ENCODE measurements at places on chromosomes 3 and 15. TPM values are rescaled to one million over a fixed set of nuclear protein-coding genes. Genes with fewer than 3 reads are reported as not detected.

DNA sequence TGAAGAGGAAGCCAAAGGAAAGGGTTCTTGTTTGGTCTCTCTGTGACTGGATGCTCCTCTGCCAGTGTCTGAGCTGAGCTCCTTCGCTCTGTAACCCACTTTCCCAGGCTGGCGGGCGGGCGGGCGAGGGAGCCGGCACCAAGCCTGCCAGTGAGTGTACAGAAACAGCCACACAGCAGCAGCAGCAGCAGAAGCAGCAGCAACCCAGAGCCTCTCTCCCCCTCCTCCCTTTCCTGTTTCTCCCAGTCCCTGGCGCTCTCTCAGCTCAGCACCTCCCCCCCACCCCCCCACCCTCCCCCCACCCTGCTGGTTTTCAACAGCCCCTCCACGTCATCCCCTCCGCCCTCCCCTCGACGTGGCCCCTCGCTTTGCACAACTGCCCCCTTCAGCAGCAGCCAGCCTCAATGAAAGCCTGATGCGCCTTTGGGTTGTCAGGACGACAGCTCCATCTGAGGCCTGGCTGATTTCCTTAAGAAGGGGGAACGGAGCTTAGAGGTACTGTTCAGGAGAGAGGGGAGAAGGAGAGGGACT lies at the start of gene LSAMP:
LSAMP (minus strand) TSS at position 177 of the 531 bp plus-strand sequence.
- DNase-seq = no peak

DNA sequence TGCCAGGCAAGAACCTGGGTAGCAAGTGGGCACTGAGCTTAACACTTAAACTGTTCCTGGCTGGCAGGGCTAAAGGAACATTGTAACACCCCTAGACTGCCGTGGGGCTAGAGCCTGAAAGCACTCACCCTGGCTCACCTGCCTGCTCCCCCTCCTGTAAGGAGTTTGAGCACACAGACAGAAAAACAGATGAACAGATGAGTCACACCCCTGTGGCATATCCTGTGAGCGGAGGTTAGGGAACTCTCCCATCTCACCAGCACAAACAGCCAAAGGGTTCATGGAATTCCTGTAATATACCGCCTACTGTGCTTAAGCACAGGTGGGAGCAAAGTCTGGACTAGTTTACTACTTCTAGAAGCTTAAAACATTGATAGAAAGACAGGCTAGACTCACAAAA lies 300.1 kb downstream of the ROBO1 start:
- peak; percentile 71 for DNase-seq

Gene TSPAN3
- 125 TPM for total RNA-seq

- DNase-seq = peak; percentile 93
Observed at GRCh38 chr15:89761009-89761831, 10.2 kb upstream of the MESP1 start.

DNA sequence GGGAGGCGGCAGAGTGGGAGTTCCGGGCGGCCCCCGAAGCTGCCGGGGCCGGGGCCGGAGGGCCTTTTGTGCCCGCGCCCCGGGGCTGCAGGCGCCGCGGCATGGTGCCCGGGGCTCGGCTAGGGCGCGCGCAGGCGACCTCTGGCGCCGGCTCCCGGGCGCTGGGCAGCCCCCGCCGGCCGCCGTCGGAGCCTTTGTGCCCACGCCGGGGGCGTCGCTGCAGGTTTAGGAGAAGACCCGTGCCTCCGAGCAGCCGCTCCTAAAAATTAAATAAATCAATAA lies 299 bp downstream of the PAQR9 start:
- no peak for DNase-seq

- DNase-seq = peak; percentile 73
Observed at GRCh38 chr15:48671103-48672022, 25.9 kb upstream of the FBN1 start.

DNA sequence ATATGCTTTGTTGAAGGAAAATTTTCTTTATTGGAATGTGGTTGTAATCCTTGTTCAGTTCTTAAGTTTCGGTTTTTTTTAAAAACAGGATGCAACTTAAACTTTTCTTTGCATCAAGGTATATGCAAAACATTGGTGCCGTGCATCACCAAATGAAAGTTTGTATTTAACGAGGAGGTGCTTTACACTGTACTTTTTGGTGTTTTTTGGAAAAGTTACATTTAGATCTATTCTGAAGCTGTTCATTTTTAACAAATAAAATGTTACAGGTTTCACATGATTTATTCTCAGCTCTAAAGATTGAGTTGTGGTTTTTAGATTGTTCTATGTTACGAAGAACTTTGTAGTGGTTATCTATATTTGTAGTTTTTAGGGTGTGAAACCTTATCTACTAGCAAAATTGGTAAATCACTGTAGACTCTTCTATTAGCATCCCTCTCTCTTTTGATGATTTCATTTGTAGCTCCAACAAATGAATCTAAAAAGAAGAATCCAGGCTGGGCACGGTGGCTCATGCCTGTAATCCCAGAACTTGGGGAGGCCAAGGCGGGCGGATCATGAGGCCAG lies 7.0 kb upstream of the LRCH3 start:
- DNase-seq = no peak

GRCh38 chr15:78838489-78838888 lies 27.2 kb upstream of the ADAMTS7 start:
- DNase-seq = no peak

Gene ZDHHC19
- total RNA-seq = not detected

Gene RASL12
- not detected for total RNA-seq

GRCh38 chr3:73399666-73400253 lies 225.0 kb downstream of the PDZRN3 start:
- no peak for DNase-seq

- no peak for DNase-seq
Observed at GRCh38 chr3:147420353-147421183, 11.4 kb downstream of the ZIC1 start.

Gene CX3CR1
- not detected for total RNA-seq

GRCh38 chr3:133713347-133713746 lies 32.8 kb upstream of the TF start:
- DNase-seq = no peak

- no peak for DNase-seq
Observed at GRCh38 chr15:27956285-27956684, 142.8 kb downstream of the OCA2 start.

DNA sequence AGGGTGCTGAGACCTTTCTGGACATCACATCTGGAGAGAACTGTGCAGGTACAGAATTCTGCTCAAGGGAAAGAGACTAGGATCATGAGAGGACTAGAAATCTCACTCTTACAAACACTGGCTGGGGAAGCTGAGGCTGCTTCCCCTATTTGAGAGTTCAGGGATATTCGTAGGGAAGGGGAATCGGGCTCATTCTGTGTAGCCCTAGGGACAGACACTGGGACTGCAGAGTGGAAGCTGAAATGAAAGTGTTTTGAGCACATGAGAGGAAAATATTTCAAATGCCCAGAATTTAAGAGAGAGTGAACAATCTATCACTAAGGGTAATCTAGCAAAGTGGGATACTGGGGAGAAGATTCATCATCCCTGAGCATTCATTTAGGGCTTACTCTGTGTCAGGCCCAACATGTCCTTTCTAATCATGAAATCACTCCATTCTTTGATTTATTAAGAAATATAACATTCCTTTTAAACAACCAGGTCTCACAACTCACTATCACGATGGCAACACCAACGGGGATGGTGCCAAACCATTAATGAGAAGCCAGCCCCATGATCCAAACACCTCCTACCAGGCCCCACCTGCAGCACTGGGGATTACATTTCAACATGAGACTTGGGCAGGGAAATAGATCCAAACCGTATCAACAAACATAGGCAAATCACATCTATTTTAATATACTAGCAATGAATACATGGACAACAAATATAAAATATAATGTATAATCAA lies 63.0 kb downstream of the CPN2 start:
- no peak for DNase-seq

DNA sequence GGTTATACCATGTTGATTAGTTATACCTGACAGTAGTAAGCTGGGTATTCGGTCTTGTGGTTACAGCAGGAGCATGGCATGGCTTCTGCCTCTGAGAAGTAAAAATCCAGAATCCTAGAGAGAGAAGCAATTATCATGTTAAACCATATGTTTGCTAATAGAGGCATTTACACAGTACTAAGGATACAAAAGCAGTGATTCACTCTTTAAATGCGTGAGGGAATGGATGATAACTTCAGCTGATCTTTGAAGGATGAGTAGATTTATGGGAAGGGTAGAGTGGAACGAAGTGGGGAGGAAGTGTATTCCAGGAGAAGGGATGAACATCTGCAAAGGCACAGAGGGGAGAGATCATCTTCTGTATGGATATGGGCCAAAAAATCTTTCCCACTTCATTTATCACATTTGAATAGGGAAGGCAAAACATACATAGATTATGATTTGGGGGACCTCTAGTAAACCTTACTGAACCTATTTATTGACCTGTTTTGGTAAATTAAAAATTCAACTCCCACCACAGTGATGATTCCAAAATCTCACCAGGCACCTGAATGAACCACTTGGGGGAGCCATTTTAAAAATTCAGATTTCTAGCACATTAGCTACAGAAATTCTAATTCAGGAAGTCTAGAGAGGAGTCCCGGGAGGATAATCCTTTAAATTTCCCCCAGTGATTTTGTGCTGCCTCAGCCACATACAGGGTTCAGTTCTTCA lies 35.1 kb downstream of the IGSF10 start:
- DNase-seq = no peak

DNA sequence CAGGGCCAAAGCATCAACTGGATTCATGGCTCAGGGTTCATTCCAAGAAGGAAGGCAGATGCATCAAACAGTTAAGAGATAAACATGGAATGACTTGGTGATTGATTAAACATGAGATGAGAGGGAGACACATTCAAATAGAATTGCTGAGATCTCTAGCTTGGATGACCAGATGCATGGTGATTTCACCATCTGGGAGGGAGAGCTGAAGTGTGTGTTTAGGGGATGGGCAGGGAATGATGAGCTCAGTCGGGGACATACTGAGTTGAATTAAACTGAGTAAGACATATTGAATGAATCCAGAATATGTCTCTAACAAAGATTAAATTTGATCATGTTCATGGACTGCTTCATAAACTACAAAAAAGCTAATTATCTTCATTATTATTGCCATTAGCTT lies 35.5 kb downstream of the CADPS start:
- DNase-seq = no peak

Gene HYAL3
- 13.2 TPM for total RNA-seq

DNA sequence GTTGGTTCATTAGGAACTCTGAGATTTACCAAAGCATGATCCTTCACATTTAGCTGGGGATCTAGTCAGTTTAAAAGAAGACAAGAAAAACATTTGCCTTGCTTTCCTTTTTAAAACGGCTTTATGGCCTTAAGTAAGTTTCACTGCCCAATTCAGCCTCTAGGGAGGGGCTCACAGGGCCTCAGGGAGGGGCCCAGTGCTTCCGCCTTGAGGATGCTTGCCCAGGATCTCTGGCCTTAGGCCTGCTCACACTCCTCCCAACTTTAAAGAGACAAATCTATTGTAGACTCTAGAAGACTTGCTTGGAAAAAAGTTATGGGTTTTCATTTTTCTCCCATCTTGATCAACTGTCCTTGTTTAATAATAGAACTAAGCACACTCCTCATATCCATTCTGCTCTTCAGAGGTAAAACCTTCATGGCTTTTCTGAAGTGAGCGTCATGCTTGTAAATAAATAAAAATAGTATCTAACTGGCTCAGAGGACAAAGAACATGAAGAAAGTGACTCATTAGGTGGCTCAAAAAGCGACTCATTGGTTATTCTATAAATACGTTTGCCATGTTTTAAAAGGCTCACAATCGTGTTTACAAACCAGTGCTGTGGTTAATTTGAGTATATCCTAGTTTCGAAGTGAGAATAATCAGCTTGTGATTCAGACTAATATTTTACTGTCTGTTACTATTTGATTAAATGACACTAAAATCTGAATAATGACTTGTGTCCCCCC lies 13.7 kb downstream of the PDHB start:
- peak; percentile 78 for DNase-seq

Gene MASP1
- 0.07 TPM for total RNA-seq

Gene HLTF
- 43.3 TPM for total RNA-seq

Gene CYP1A1
- total RNA-seq = 2.3 TPM

DNA sequence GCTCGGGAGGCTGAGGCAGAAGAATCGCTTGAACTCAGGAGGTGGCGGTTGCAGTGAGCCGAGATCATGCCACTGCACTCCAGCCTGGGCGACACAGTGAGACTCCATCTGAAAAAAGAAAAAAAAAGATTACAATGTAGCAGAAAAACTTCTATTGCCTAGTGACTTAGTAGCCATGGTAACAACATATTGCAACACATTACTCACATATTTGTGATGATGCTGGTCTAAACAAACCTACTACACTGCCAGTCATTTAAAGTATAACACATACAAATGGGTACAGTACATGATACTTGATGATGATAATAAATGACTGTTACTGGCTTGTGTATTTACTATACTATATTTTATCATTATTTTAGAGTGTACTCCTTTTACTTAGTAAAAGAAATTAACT lies 125.6 kb downstream of the PLOD2 start:
- no peak for DNase-seq

DNA sequence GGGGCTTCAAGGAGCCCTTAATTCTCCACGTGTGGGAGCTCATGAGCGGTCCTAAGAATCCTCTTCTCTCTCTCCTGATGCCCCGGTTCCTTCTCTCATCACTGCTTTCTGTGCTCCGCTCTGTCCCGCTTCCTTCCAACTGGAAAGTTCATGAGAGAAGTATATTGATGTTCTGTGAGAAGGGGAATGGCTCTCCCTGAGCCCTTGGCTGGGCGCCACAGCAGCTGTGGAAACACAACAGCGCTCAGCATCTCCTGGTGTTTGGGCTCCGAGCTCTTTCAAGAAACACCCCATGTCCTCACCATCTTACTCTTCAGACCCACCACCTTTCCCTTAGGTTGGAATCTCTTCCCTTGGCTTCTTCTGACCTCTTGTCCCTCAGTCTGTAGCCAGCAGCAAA lies 161.7 kb downstream of the VGLL4 start:
- no peak for DNase-seq

Gene CMTM8
- 5.2 TPM for total RNA-seq

DNA sequence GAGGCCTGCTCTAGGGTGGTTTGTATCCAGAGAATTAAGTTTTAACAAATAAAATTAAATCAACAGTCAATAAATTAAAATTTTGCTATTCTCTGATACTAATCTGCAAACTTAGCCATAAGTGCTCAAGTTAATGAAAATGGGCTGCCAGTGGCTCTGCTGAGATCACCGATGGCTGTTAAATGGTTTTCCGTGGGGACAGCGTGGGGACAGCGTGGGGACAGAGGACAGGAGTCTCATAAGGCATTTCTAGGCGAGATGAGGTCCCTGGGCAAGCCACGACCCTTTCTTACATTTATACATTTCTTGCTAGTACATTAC lies 53.0 kb downstream of the SETMAR start:
- no peak for DNase-seq

DNA sequence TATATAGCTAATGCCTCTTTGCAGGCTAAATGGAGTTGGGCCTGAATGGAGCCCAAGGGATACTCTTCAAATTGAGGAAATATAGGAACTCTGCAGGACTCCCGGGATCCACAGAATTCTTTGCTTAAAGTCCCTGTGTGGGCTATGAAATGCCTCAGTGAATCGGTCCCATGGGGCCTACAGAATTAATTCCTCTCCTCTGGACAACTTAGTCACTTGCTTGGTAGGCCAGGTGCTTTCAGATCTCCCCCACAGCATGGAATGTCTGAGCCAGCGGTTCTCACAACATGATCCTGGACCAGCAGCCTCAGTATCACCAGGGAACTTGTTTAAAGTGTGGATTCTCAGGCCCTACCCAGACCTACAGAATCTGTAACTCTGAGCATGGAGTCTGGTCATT lies 15.1 kb upstream of the PRICKLE2 start:
- no peak for DNase-seq

GRCh38 chr3:66856533-66856932 lies 141.6 kb upstream of the KBTBD8 start:
- DNase-seq = no peak

All from PC-3 (cell line).